Upper lobe of left lung (tissue), 6 donors: ENCODE measurements at places on chromosomes 12 and 14.

DNA sequence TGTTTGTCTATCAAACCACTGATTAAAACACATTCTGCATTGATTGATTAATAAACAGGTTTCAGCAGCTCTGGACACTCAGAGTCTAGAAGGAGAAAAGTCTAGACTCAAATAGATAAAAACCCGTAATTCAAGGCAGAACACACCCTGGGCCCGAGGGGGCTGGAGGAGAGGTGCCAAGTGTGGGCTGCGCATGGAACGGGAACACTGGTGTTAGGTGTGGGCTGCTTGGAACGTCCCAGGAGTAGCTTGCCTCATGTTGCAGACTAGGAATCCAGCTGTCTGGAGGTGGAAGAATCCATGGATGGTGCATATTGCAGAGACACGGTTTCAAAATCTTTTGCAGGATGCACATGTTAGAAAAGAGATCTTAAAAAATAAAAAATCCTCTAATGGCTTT, 223.0 kb downstream of the APAF1 start:
- DNase-seq: no peak

DNA sequence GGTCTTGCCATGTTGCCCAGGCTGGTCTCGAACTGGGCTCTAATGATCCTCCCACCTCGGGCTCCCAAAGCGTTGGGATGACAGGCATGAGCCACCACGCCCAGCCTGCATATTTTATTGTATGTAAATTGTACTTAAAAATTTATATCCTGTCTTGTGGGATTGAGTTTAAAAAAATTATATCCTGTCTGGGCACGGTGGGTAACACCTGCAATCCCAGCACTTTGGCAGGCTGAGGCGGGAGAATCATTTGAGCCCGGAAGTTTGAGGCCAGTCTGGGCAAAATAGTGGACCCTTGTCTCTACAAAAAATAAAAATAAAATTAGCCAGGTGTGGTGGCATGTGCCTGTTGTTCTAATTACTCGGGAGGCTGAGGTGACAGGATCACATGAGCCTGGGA, 13.9 kb upstream of the CEBPE start:
- no peak for DNase-seq

- DNase-seq: no peak
These were observed 193.6 kb downstream of the KSR2 start for GRCh38 chr12:117774941-117775775.

DNA sequence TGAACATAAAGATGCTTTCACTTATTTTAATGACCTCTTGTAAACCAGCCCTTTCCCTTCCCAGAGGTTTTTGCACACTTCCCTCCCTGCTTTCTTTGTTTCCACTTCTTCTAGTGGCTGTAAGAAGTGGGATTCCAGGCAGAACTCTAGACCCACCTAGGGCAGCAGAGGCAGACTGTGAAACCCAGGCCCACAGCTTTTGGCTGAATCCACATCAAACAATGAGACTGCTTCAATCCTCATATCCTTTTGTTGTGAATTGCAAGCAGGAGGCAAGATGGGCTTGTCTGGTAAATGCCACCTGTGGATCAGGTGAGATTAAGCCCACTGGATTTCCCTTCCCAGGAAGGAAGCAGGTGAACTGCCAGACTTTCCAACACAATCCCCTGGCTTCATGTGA, 12.8 kb downstream of the CCDC177 start:
- DNase-seq: no peak

GRCh38 chr12:26471560-26471959, 276.2 kb downstream of the SSPN start:
- peak; percentile 37 for DNase-seq

DNA sequence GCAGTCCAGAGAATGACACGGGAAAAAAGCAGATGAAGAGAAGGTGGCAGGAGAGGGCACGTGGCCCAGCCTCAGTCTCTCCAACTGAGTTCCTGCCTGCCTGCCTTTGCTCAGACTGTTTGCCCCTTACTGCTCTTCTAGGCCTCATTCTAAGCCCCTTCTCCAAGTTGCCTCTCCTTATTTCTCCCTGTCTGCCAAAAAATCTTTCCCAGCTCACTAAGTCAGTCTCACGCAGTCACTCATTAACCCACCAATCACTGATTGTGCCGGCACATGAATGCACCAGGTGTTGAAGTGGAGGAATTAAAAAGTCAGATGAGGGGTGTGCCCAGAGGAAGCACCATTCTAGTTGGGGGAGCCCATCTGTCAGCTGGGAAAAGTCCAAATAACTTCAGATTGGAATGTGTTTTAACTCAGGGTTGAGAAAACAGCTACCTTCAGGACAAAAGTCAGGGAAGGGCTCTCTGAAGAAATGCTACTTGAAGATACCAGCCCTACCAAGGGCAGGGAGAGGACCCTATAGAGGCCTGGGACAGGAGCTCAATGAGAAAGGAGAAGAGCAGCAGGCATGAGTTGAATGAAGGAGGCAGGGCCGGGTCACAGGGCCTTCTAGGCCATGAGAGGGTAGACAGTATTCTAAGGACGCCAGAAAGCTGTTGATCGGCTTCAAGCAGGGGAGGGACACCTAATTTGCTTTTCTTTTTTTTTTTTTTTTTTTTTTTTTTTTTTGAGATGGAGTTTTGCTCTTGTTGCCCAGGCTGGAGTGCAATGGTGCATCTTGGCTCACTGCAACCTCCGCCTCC, 40.9 kb downstream of the DAD1 start:
- DNase-seq: no peak

DNA sequence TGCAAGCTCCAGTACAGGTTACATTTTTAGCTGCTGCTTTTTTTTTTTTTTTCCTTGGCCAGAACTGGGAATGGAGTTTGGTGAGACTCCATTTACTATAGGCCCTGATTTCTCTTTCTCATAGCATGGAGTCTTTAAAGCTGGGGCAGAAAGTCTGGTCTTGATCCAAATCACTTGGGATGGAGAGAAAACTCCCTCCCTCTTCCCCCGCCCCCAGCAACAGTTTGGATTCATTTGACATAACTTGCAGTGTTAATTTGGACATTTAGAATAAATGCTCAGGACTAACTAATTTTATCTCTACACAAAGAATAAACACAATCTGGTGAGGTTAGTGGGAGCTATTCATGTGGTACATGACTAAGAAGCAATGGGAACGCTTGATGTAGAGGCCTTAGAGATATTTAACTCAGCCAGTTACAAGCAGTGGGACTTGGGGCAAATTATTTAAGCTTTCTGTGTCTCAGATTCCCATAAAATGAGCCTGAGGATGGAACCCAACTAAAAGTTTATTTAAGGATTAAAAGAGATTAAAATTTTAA, 107.3 kb upstream of the ARHGAP5 start:
- no peak for DNase-seq

GRCh38 chr12:48779869-48780268, 9.0 kb downstream of the ADCY6 start:
- no peak for DNase-seq

DNA sequence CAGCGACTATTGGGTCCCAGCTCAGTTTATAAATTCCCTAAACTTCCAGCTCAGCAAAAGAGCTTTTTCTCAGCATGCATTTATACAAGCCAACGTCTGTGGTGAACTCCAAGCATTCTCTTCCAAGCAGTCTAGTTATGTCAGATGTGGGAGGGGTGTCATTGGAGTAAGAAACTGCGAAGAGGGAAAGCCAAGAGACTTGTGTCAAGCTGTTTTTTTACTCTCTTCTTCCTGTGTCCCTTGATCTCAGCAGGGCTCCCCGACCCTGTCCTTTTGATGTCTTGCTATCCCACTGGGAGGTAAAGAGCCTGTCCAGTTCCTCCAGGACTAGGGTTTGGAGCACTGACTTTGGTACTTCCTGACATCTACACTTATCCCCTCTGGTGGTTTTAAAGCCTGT, 69.0 kb downstream of the PPM1H start:
- DNase-seq: no peak

DNA sequence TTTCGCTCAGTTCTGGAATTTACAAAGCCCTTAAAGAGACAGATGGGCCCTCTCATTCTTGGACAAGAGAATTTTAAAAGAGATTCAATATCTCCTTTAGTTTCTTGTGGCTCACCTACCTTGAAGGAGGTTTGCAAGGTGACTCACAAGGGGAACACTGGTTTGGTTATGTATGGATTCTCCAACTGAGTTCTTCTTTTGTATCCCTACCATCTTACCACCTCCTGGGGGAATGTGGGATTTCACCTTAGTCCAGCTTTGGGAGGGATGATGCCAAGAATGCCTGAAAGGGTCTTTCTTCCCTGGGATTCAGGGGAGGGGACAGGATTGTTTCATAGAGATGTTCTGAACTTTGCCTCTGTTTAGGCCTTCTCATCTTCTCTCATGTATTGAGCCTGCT, 3.7 kb downstream of the PPP4R4 start:
- DNase-seq: no peak

GRCh38 chr14:52951681-52952554, 1.1 kb upstream of the FERMT2 start:
- no peak for DNase-seq

DNA sequence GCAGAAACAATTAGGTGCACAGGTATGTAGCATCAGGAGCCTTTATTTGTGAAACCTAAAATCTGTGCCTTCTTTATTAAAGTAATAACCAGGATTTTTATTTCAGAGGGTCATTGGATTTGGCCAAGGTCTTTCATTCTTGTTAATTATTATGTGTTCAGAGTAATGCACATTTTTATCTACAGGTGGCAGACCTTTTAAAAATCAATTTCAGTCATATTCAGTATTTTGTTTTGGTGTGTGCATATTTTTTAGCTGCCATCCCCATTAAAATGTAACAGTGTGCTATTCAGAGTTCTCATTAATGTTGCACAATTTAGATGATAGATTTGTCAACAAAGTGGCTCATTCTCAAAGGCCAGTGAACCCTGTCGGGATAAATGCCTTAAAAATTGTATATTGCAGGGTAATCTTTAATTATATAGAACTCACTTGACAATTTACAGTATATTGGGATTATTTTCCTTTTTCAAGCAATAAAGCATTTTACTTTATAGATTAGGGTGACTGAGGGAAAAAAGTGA, 319.3 kb upstream of the SOX5 start:
- DNase-seq: no peak

- peak; percentile 43 for DNase-seq
These were observed 2.7 kb upstream of the TC2N start for GRCh38 chr14:91870001-91870400.

DNA sequence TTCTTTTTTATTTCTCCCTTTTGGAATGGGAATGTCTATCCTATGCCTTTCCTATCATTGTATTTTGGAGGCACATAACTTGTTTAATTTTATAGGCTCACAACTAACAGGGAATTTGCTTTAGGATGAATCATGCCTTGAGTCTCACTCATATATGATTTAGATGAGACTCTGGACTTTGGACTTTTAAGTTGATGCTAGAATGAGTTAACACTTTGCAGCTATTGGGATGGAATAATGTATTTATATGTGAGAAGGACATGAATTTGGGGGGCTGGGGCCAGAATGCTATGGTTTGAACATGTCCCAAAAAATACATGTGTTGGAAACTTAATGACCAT, 365.3 kb downstream of the ZFP36L1 start:
- DNase-seq: no peak

DNA sequence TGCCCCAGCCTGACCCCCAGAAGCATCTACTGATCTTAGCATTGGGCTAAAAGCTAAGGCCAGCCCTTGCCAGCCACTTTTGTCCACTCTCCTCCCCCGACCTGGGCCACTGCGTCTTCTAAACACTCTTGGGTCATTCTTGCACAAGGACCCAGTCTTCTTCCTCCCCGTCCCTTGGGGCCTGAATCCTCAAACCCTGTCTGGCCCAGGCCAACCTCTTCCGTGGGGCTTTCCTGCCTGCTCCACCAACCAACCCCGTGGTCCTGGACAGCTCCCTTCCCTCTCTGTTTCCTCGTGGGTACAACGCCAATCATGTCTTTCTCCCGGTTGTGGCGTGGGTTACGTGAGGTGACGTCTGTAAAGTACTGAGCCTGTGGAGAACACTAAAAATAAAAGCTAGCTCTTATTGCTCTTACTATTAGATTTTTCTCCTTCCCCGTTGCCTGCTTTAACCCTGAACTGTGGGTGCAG, 21.5 kb downstream of the FAM222A start:
- DNase-seq: no peak

DNA sequence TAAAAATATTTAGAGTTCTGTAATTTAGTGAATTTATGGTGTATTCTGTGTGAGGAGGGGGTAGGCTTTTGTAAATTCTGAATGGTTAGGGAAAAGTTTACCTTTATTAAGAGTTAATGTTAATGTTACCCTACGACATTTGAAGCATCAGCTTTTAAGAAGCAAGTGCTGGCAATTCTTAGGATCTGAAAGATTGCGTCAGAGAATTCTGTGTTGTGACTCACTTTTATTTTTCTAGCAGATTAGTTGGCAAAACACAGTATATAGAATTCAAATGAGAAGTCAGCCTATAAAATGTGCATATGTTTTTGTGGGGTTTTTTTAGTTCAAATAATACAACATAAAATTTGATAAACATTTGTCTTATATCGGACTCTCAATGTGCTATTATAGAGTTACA, 97.6 kb downstream of the RAD52 start:
- DNase-seq: no peak

GRCh38 chr12:43285159-43285598, 266.8 kb downstream of the ADAMTS20 start:
- no peak for DNase-seq

DNA sequence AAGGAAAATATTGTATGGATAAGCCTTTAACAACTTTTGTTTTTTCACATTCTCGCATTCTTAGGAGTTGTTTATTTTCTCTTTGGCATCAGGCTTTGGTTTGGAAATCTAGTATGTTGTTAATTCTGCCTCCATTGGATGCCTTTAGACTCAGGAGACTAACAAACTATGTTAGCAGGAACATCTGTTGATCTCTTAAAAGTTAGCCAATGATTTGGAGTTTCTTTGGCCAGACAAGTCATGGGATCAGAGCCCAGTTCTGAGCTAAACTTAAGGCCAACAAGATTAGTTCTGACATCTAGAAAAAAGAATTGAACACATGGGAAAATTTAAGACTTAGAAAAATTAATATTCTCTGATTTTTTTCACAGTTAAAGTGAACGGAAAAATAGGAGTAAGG, 35.3 kb upstream of the STRAP start:
- DNase-seq: no peak

DNA sequence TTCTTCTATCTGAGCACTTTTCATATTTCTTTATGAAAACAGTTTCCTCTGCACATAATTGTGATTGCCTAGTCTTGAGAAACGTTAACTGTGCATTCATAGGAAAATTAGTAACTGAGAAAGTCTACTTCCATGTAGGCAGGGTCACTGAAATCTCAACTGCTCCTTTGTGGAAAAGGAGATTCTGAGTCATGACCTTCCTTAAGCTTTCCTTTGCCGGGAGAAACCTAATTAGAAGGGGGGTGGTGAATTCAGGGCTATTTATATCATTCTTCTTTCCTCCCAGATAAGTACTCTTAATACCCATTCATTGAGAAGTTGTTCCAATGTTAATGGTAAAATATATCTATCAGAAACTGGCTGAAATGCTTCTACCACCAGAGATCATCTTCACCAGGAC, 751.0 kb upstream of the TMEM132C start:
- DNase-seq: no peak

- no peak for DNase-seq
These were observed 421.9 kb downstream of the LRFN5 start for GRCh38 chr14:42028607-42029006.

GRCh38 chr14:61472801-61473376, 151.5 kb downstream of the PRKCH start:
- DNase-seq: no peak
